ENCODE measurements at places on chromosomes 5 and 9. TPM values are rescaled to one million over a fixed set of nuclear protein-coding genes. Genes with fewer than 3 reads are reported as not detected.

DNA sequence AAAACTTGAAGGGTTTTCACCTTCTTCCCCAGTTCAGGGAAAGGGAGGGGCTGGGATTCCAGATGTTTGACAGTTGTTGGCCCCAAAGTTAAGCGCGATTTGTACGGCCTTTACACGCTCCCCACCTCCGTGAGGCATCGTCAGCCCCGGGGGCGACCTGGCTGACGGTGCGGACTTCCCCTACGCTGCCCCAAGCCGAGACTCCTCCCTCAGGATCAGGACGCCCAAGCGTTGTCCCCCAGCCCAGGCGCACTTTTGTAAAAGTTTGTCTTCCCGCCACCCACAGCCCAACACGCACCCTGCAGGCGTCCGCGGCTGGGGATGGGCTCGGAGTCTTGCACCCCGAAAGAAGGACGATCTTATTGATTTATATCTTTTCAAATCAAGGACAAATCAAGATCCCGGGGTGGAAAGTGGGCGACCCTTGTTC is 713 bp downstream of the MOB3B start:
- no peak for DNase-seq

DNA sequence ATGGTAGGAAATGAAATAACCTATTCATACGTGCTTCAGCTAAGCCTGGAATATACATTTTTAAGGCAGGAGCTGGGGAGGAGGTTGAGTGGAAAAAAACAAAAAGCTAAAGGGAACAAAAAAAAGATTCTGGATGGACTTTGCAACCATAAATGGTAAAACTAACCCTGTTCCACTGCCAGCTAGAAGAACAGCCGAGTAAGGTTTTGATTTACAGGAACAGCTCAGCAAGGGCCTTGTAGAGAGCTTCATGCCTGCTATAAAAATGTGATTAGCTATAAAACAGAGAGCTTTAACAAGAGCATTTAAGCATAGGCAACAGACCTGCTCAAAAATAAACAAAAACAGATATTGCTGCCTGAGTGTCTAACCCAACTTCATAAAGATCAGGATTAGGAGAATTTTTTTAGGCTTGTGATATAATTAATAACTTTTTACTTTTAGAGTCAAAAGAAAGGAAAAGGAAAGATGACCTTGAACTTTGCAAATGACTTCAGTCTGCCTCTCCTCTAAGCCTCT is 194.8 kb downstream of the FBXL7 start:
- no peak for DNase-seq

DNA sequence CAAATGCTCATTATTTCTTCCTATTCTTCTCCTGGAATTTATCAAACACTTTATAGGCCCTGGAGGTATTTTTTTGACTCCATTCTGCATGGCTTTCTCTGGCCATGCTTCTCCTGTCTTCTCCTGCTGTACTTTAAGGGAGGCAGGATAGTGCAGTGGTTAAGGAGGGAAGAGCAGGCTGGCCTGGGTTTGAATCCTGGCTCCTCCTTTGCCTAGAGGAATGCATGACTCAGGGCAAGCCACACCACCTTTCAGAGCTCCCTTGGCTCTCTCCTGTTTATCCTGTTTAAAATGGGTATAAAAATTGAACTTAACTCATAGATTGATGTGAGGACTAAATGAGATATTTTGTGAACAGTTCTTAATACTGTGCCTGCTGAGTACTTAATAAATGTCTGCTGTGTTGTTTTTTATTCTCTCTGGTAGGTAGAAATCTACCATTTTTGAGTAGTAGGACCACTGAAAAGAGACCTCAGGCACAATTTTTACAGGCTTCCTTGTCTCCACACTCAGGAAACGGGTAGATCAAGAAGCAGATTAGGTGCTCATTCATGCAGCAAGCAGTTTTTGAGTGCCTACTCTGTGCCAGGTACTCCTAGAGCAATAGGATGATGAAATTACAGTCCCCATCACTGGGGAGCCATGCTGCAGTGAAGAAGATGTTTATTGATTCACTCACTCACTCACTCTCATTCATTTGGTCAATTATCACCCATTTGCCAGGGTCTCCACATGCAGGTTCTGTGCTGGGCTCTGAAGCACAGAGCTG is 32.7 kb upstream of the ARAP3 start:
- DNase-seq = no peak

DNA sequence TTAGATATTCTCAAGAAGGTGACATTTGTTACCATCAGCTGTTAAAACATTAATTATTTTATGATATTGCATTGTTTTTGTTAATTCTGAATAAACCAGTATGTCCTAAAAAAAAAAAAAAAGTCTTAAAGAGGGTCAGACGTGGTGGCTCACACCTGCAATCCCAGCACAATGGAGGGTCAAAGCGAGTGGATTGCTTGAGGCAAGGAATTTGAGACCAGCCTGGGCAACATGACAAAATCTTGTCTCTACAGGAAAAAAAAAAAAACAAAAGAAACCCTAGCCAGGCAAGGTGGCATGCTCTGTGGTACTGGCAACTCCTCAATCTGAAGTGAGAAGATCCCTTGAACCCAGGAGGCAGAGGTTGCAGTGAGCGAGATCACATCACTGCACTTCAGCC is 46.8 kb downstream of the CYLC2 start:
- no peak for DNase-seq

- no peak for DNase-seq
These were observed 441.2 kb upstream of the CHD1 start for GRCh38 chr5:99369797-99370593.

GRCh38 chr5:173258466-173258865 is 23.5 kb upstream of the NKX2-5 start:
- no peak for DNase-seq

DNA sequence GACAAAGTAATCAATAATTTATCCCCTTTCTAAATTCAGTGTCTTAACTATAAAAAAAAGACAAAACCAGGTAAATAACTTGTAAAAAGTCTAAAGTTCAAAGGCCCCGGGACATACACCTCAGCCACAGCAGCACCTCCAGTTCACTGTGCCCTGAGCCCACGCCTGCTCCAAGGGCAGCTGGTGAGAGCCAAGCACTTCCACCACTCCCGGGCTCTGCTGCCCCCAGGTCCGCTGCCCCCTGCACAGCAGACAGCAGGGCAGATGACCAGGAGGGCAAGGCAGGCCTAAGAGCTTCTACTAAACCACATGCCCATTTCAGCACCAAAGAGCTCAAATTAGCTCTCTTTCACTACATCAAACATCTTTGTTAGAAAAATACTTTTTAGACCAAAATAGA is 91.9 kb downstream of the CAMSAP1 start:
- no peak for DNase-seq

DNA sequence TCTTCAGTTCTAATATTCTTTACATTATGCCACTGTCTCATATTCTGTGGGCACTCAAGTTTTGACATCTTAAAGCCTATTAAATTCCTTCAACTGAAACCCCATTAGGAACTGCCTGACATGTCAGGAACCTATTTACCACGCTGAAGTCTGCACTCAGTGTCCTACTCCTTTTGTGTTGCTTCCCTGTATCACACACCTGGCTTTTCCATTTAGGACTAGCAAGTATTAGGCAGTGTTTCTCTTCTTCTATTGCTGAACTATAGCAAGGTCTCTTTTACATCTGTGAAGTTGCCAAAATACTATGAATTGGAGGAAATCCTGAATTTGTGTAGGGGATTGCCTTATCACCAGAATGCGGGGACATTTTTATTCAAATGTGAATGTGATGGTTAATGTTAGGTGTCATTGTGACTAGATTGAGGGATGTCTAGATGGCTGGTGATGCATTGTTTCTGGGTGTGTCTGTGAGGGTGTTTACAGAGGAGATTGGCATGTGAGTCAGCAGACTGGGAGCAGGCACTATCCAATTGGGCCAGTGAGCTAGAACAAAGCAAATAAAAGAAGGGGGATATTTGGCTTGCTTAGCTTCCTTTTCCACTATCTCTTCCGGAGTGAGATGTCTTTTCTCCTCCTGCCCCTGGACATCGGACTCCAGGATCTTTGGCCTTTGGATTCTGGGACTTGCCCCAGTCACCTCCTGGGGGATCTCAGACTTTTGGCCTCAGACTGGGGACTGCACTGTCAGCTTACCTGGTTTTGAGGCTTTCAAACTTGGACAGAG is 21.2 kb upstream of the VCAN start:
- DNase-seq = no peak

The CRHBP gene
- total RNA-seq = not detected

The PCDHB13 gene
- total RNA-seq = 2.0 TPM

The C5orf52 gene
- not detected for total RNA-seq

The ACOT12 gene
- total RNA-seq = not detected

The EIF4E1B gene
- total RNA-seq = not detected

All from H4 (cell line).